ENCODE measurements at places on chromosomes 1 and 21.

GRCh38 chr1:212698467-212699103 is 1.1 kb downstream of the BATF3 start:
- peak; percentile 84 for DNase-seq

- DNase-seq = no peak
Observed at GRCh38 chr1:240474133-240474614, 137.8 kb downstream of the GREM2 start.

GRCh38 chr1:35556484-35557117 is 602 bp downstream of the KIAA0319L start:
- no peak for DNase-seq

- DNase-seq = no peak
Observed at GRCh38 chr1:38740487-38740886, 119.1 kb downstream of the RRAGC start.

GRCh38 chr1:17130138-17130635 is 10.9 kb upstream of the PADI2 start:
- DNase-seq = no peak

- DNase-seq = no peak
Observed at GRCh38 chr1:245516284-245516759, 361.5 kb downstream of the KIF26B start.

DNA sequence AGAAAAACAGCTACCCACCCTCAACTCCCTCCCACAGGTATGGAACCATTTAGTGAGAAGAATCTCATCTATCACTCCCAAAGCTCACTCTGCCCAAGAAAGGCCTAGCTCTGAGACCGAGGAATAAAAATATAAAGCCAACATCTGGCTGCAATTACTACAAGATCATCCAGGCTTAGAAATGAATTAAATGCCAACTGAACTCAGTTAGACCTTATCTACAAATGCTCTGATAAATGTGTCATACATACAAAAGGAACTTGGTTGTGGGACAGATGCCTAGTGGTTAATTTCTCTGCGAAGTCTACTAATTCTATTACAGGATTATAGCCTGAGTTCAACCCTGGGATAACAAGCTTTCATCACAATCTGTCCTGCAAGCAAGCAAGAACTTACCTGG is 6.7 kb downstream of the ADIPOR1 start:
- no peak for DNase-seq

- DNase-seq = no peak
Observed at GRCh38 chr1:204227351-204227750, 13.6 kb upstream of the GOLT1A start.

DNA sequence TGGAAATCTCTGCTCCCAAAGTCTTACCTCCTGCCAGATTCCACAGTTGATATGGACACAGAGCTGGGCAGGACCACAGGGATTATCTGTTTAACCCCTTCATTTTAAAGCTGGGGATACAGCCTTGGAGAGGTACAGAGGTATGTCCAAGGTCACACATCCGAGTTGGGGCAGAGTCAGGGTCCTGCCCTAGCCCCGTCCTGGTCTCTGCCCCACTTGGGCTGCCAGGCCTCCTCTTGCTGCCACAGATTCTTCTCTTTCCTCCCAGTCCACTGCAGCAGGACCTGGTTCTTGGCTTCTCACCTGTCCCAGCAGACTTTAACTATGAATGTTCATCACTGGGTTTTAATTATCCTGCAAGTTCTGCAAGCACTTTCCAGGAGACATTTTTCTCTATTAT is 258.3 kb downstream of the MATN1 start:
- no peak for DNase-seq

- no peak for DNase-seq
Observed at GRCh38 chr1:113691184-113691583, 68.1 kb downstream of the PHTF1 start.

Data from vagina (tissue), 2 donors.